ENCODE measurements at places on chromosomes 3 and 15.

- DNase-seq = no peak
Observed at GRCh38 chr3:57961177-57961827, 46.9 kb upstream of the FLNB start.

GRCh38 chr3:155780291-155780690, 25.8 kb downstream of the C3orf33 start:
- no peak for DNase-seq

DNA sequence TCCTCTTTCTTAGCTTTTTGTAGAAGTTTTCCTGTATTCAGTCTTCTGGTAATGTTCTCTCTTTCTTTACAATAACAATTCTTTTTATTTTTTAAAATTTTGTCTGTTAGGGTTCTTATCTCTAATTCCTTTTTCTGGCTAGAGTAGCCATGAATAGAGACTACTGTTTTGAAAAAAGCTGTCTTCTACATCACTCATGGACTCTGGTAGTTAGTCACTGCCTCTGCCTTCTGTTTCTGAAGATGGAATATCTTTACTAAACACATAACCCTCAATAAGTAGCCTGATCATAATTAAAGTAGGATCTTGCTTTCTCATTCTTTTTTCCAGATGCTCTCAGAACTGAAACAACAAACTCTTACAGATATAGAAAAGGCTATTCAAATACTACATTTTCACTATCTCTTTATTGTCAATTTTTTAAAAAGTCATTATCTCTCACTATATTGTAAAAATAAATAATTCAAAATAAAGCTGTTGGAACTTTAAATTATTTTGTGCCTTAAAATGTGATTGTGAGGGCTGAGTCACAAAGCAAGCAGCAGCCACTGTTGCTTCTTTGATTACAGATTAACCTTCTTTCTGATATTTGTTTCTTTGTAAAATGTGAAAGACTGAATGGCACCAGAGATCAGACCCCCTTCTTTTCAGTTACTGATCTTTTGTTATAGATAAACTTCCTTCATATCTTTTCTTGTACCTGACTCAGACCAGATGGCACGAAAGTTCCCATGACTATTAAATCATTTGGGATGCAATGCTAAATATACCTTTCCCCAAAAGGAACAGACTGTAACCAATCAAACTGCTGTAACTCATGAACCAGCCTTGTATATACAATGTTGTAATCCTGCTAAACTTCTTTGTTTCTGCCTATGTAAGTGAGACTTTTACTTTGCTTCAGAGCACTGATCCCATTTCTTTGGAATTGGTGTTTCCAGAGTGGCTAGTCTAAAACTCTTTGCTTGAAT, 1159.5 kb downstream of the IGSF11 start:
- DNase-seq = no peak

GRCh38 chr3:16132190-16132589, 42.3 kb upstream of the GALNT15 start:
- DNase-seq = no peak

DNA sequence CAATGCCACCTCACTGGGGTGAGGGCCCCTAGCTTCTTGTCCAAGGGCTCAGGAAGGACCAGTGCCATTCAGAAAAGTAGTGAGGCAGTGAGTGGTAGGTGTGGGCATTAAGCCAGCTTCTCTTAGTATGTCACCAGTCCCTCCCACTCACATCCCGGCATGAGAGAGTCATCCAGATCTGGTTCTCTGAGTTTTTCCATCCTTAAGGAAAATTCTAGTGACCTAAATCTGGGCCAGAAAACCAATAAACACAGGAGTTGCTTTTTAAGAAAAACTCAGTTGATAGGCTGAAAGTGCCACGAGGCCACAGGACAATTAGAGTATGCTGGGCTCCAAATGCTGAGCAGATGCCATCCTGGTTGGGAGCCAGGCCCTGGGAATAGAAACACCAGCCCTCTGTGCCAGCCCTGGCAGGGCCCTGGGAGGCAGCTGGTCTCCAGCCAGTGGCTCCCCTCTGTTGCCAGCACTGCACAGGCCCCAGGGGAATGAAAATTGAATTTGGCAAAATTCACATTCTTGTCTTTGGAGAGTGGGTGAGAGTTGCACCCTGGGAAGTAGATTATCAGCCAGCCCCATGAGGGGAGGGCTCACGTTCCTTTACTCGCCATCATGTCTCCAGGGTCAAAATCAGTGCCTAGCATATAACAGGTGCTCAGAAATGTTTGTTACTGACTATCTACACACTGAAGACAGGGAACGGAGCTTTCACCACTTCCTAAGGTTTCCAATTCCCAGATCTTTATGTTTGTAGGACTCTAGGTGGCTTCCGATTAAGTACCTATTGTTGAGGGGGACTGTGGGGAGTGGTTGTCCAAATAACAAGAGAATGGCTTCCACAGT, 52.8 kb downstream of the FAM43A start:
- DNase-seq = peak; percentile 68

DNA sequence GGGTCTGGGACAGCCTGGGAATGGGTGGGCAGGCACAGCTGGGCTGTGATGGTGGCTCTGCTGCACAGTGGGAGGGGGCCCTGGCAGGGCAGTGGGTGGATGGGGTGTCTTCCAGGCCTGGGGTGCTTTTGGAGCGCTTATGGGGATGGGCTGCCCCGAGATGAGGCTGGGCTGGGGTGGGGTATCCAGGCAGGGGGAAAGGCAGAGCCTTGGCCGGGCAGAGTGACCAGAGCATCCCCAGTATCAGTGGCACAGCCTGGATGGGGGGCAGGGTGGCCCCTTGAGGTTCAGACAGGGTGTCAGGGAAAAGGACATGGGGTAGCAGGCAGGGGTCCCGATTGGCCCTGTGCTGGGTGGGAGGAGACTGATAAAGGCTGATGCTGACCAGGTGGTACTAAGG, 26.6 kb downstream of the HDAC11 start:
- no peak for DNase-seq

GRCh38 chr3:131803113-131803512, 231.7 kb downstream of the CPNE4 start:
- DNase-seq = no peak

- no peak for DNase-seq
Observed at GRCh38 chr15:84831028-84831427, 13.9 kb downstream of the ALPK3 start.

GRCh38 chr15:59035201-59035600, 47.7 kb downstream of the RNF111 start:
- DNase-seq = no peak

DNA sequence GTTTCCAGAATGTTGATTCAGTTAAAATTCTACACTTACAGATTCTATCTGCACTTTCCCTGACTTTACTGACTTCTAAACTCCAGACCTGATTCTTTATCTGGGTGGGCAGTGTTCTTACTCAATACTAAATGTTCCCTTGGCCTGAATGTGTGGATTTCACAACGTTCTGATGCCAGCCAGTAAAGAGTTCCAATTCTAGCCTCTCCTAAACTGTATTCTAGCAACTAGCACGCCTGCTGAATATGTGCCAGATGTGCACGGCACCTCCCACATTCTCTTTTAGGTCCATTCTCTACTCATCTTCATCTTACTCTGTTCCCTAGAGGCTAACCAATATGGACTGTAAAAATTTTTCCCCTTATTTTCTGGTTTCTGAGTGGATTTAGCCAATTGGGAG, 479.5 kb upstream of the AGTR1 start:
- no peak for DNase-seq

DNA sequence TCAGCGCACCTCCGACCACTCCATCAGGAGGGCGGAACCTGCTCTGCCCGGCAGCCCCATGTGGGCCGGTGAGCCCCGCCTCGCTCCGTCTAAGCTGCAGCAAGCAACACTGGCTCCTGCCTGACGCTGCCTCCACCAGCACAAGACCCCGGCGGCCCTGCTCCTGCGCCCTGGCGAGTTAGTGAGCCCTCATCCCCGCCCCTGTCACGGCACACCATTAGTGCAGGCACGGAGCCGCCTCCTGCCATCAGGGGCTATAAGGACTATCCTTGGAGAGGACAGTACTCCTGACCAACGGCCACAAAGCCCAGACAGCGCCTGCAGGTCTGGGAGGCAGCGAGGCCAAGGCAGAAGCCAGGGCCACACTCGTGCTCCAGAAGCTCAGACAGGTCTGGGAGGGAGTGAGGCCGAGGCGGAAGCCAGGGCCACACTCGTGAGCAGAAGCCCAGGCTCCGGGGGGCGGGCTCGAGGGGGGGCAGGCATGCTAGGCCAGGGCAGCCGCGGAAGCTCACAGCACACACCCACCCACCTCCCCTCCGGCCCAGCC, 39.4 kb downstream of the TNK2 start:
- DNase-seq = no peak

DNA sequence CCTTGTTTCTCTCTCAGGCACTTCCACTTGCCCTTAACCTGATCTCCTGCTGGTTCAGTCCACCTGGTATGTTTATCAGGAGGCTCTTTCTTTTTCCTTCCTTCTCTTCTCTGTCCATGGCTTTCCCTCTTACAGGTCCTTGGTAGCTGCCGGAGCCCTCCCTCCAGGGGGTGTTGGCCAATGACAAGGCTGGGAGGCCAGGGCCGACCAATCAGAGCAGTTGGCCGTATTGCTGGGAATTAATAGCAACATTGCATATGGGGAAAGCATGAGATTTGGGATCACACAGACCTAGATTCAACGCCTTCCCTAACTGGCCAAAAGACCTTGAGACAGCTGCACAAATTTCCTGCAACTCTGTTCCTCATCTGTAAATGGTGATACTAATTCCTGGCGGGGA, 62.4 kb downstream of the CEMIP start:
- no peak for DNase-seq

DNA sequence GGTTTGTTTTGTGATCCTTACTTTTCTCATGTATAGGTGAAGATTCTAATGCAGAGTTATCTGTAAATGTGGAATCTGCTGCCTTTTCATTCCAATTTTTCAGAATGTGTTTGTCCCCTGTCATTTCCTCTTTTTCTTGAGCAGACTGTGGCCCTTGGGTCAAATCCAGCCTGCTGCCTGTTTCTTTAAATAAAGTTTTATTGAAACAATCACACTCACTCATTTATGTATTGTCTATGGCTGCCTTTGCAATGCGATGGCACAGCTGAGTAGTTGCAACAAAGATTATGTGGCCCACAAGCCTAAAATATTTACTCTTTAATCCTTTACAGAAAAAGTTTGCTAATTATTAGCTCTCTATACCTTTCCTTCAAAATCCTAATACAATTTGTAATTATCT, 116.3 kb upstream of the NPHP3 start:
- no peak for DNase-seq

GRCh38 chr3:173742491-173742890, 344.9 kb downstream of the NLGN1 start:
- DNase-seq = no peak

DNA sequence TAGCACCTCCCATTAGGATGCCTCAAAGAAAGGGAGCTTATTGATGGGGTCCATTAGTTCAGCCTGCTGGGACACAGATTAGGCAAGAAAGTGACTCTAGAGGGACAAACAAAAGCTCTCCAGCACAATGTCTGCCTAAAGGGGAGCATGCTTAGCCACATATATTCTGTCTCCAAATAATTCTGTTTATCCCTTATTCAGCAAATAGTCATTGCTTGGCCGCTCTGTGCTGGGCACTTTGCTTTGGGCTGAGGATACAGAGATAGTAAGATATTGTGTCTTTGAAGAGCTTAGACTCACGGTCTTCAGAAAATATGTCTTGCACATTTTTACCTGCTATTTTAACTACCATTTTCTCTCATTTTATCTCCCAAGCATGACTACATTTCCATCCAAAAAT, 159.8 kb downstream of the SYNPR start:
- DNase-seq = no peak

DNA sequence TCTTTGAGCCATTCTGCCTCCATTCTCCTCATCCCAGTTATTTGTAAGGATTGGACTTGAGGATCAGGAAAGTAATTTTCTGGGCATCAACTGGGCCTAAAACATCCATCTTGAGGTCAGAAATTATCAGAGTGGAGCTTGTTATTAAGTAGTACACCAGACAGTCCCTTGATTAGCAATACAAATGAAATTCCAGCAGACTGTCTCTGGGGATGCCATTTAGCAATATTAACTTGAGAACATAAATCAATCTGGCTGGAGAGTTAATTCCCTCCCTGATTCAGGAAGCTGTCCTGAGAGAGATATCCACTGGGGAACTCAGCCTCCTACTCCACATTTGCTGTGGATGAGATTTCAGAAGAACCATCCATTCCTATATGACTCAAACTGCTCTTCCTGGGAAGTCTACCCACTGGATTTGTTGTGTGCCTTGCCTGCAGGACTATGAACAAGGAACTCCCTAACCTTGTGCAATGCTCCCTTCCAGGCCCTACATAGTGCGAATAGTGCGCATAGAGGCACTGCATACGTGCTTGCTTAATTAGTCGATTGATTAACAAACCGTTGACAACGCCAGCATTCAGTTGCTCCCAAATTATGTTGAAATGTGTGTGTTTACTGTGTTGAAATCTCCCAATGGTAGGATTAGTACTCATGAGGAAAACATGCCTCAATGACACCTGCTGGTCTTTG, 36.1 kb upstream of the MTMR14 start:
- DNase-seq = no peak

- peak; percentile 90 for DNase-seq
Observed at GRCh38 chr15:51874751-51875644, 45.5 kb downstream of the TMOD3 start.

DNA sequence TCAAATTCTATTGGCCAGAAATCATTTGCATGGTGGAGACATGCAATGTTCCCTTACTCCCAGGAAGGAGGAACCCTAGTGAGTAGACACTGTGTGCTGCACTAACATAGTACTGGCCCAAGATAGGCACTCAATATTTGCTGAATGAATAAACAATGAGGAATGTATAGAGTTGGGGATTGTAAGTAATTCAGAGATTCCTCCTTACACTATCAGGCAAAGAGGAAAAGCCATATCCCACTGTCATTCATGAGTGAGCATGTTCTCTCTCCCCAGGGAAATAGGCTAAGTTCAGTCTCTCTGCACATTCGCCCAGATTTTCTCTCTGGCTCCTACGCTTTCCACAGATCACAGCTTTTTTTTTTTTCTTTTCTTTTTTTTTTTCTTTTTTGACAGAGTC, 154.9 kb upstream of the WNT5A start:
- no peak for DNase-seq

GRCh38 chr15:70504299-70504951, 258.9 kb downstream of the UACA start:
- DNase-seq = no peak

DNA sequence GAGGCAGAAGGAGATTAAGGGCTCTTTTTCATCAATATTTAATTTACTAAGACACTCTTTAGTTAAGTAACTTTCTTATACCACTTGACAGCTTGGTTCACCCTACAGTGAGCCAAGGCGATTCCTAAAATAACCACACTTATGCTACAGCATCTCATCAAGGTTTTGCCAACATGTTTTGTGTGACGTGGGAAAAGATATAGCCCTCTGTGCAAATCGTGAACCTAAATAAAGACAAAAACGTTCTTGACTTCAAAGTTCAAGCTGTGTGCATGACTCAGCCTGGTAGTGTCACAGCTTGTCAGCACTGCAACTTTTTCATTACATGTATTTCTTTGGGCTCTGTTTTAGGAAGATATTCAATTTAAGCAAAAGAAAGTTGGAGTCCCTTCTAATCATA, 297.0 kb upstream of the EPHA3 start:
- peak; percentile 36 for DNase-seq

GRCh38 chr3:49377483-49377882, 19.3 kb upstream of the GPX1 start:
- DNase-seq = peak; percentile 37

- no peak for DNase-seq
Observed at GRCh38 chr3:52983336-52983807, 62.5 kb downstream of the SFMBT1 start.

Measured in astrocyte of the hippocampus (primary cell).